Activated CD8-positive, alpha-beta T cell treated with anti-CD3 and anti-CD28 coated beads, Interleukin-2, amount 10 ng/mL, durations not matched to agents 7 days and 5 days (primary cell): ENCODE measurements at places on chromosomes 5 and 9. TPM values are rescaled to one million over a fixed set of nuclear protein-coding genes. Genes with fewer than 3 reads are reported as not detected.

GRCh38 chr9:134226221-134226930 is 62.0 kb upstream of the RNU6ATAC start:
- no peak for DNase-seq

- DNase-seq, result no peak
These were observed 50.5 kb downstream of the RALGPS1 start for GRCh38 chr9:126965077-126965476.

DNA sequence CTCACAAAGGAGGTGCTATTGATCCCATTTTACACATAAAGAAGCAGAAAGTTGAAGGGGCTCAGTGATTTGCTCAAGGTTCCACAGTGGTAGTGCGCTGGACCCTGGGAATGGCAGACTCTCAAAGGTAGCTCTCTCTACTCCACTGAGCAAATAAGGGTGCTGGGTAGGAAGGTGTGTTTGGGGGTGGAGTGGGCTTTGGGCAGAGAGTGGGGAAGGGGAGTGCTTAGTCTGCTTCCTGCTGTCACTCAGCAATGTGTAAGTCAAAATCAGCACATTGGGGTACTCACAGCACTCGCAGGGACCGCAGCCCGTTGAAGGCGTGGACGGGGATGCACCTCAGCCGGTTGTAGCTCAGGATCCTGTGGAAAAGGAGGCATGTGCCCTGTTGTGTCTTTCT is 142.8 kb upstream of the PANK3 start:
- DNase-seq, result no peak

DNA sequence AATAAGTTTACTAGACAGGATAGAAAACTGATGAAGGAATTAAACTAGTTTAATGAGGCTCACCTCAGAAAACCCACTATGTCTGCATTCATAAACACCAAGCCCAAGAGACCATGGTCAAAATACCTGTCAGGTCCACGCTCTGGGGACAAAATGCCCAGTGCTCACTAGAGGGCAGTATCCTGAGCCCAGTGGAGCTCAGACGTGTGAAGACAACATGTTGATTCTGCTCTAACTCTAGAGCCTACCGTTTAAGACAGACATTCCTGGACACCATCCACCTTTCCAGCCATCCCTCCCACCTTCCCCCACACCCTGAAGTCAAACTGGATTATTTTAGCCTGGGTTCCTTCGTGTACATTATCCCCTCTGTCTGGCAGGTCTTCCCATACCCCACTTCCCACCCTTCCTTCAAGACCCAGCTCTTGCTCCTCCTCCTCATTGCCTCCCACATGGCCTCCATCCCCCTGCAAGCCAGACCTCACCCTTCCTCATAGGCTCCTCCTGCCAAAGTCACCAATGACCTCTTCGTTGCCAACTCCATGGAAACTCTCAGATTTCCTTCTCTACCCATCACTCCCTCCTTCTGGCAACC is 142.3 kb upstream of the FSTL4 start:
- peak; percentile 40 for DNase-seq

GRCh38 chr5:154088801-154089200 is 50.0 kb downstream of the MFAP3 start:
- DNase-seq, result no peak

DNA sequence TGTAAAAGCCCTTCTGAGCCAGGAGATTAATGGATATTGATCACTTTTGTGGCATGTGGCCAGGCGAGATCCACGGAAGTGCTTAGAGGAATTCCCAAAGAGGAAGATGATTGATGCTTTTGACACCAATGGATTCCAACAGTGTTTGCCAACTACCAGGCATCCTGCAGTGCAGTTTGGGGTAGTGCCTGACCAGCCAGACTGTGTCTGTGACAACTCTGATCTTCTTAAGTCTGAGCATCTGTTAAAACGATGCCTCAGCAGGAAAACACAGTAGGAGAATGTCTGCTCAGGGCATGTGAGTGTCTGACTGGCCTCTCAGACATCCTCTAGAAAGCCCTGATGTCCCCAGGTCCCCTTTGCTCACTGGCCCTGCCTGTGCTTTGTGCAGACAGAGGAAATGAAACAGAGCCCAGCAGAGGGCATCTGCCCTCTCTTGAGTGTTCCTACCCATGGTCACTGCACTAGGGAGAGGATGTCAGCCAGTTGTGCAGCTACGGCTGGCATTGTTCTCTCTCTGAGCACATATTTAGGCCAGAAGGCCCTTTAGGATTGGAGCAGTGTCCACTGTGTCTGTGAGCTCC is 57.0 kb downstream of the TRPC7 start:
- DNase-seq, result no peak

DNA sequence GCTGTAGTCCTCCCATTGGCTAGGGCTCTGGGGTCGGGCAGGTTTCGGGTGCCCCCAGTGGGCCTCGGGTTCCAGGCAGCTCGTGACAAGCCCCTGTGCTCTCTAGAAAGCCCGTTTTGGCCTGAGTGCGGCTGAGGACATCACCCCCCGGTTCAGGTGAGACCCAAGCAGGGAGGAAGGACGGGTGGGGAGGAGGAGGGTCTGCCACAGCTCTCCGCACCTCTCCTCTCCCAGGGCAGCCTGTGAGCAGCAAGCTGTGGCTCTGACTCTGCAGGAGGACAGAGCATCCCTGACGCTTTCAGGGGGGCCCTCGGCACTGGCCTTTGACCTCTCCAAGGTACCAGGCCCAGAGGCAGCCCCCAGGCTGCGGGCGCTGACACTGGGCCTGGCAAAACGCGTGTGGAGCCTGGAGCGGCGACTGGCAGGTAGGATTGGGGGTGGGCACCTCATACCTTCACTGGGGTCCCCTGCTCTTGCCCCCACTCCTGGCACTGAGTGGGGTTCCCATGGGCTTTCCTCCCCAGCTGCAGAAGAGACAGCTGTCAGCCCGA is 672 bp downstream of the PAXX start:
- DNase-seq, result no peak

DNA sequence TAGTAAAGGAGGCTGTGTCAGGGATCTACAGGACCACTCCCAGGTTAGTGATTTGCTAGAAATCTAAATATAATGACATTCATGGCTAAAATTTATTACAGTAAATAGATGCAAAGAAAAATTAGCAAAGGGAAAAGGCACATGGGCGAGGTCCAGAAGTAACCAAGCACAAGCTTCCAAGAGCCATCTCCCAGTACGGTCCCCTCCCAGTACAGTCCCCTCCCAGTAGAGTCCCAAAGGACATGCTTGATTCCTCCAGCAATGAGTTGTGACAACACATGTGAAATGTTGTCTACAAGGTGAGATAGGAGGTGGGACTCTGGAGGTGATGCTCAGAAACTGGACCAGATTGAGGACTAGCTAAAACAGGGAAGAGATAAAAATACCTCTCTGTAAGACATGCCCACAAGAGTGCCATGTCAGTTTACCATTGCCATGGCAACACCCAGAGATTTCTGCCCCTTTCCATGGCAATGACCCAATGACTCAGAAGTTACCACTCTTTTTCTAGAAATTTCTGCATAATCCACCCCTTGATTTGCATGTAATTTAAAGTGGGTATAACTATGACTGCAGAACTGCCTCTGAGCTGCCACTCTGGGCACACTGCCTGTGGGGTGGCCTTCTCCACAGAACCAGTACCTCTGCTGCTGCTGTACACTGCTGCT is 27.9 kb upstream of the CEMIP2 start:
- DNase-seq, result no peak

DNA sequence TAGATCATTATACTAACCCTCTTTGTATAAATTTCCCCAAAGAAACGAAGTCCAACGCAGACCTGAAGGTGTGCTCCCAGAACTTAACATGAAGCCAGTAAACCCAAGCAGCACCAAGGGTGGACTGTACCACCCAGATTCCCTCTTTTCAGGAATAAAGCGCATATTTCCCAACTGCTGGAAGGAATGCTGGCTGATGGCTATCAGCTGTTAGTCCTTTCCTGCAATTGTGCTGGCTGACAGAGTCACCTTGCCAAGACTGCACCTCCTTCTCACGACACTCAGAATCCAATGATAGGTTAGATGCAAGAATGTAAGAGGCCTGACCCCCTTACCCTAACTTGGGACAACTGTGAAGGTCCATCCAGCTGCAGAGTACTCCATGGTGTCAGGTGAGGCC is 93.9 kb downstream of the MAPKAP1 start:
- no peak for DNase-seq

DNA sequence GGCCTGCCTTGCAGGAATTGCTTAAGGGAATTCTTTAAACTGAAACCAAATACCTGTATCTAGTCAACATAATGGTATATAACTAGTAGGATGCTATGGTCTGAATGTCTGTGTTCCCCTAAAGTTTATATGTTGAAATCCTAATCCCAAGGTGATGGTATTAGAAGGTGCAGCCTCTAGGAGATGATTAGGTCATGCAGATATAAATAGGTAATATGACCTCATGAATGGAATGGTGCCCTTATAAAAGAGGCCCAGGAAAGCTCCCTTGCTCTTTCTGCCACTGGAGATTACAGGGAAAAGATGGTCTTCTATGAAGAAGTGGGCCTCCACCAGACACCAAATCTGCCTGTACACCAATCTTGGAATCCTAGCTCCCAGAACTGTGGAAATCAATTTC is 7.4 kb upstream of the KIAA1958 start:
- DNase-seq, result no peak

The IFNA13 gene
- not detected for total RNA-seq

The SHB gene
- 0.57 TPM for total RNA-seq

The SLC25A2 gene
- 0.39 TPM for total RNA-seq

The SV2C gene
- total RNA-seq, result 0.03 TPM
